Neural progenitor cell (in vitro differentiated cells): ENCODE measurements at places on chromosomes 3 and 15.

- no peak for DNase-seq
Measured at GRCh38 chr3:190886945-190887344, 24.5 kb upstream of the GMNC start.

- DNase-seq: peak; percentile 79
Measured at GRCh38 chr3:99753268-99753975, 64.2 kb upstream of the CMSS1 start.

DNA sequence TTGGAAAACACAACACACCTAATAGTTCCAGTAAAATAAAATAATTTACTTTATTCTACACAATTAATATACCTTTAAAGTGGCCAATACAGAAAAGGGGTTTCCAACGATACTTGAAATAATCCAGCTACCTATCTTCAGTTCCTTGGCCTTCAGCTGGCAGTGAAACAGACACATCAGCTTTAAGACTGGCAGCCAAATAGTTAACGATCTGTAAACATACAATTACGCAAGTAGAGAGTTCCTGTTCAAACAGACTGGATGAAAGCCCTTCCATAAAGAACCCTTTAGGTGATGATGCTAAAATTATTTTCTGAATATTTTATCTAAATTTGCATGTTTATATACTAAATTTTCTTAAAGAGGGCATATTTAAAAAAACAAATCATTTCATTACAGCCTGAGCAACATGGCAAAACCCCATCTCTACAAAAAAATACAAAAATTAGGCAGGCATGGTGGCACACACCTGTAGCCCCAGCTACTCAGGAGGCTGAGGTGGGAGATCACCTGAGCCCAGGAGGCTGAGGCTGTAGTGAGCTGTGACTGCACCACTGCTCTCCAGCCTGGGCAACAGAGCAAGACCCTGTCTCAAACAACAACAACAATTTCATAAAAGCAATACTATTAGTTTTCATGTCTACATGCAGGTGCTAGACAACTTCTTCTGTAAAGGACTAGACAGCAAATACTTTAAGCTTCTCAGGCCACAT is 12.9 kb downstream of the DYNC1LI1 start:
- DNase-seq: no peak

- DNase-seq: no peak
Measured at GRCh38 chr15:74464216-74464615, 3.3 kb upstream of the UBL7 start.

GRCh38 chr3:85662462-85662861 is 703.7 kb downstream of the CADM2 start:
- DNase-seq: no peak

DNA sequence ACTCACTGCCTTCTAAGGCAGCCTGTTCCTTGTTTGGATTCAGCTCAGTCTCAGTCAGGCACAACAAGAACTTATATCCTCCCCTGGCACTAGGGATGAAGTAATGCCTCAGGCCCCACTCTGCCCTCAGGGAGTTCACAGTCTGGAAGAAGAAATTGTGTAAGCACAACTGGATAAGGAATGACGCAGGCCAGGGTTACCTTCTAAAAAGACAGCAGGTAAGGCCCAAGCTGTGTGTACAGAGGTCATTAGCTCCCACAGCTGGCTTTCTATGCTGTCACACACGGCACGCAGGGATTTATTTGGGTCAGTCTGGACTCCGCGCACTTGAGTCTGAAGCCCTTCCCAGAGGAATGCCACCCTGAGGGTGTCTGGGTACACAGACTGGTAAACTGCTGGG is 82.9 kb downstream of the IQSEC1 start:
- no peak for DNase-seq

DNA sequence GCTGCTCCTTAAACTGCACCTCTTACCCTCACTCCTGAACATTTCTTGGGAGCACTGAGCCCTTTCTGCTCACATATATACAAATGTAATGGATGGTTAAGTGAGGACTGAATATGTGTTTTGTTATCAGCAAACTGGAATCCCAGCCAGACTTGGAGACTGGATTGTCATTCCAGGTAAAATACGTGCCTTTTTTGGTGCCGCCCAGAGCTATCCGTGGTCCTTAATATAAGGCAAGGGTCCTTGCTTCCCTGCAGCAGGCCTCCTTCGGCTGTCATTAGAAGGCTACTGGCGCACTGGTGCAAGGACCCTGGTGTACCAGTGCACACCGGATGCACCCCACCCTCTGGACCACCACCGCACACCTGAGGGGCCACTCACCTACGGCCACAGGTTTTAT is 1.1 kb upstream of the GABRB3 start:
- peak; percentile 69 for DNase-seq

- no peak for DNase-seq
Measured at GRCh38 chr3:72995337-72995736, 1.3 kb upstream of the PPP4R2 start.

- DNase-seq: no peak
Measured at GRCh38 chr15:91917686-91918360, 64.3 kb downstream of the SLCO3A1 start.

DNA sequence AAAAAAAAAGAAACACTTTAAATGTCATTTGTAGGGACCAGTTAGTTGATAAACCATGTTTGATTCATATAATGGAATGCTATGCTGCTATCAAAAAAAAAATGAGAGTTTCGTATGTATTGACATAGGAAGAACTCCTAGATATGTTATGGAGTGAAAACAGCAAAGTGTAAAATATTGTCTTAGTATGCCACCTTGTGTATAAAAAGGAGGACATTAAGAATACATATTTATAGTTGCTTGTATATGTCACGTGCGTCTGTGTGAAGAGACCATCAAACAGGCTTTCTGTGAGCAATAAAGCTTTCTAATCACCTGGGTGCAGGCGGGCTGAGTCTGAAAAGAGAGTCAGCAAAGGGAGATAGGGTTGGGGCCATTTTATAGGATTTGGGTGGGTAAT is 39.5 kb downstream of the KBTBD8 start:
- DNase-seq: no peak

DNA sequence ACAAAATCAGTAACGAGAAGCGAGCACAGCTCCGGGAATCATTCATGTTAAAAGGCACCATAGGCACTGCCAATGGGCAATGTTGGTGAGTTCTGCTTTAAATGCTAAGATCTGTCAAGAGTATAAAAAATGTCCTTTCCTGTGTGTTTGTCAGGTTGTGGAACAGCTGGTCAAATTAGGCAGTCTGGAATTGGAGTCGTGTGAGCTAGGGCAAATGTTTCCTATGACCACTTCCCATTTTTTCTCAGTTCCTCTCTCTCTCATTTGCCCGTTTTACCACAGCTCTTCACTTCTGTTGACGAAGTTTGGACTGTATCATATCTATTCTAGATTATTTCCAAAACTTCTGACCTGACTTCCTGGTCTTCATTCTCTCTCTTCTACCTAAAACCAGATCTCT is 60.8 kb upstream of the GOLIM4 start:
- no peak for DNase-seq

GRCh38 chr3:164459521-164460151 is 618.7 kb downstream of the SI start:
- no peak for DNase-seq

GRCh38 chr15:51621936-51622603 is 501 bp downstream of the DMXL2 start:
- peak; percentile 67 for DNase-seq

DNA sequence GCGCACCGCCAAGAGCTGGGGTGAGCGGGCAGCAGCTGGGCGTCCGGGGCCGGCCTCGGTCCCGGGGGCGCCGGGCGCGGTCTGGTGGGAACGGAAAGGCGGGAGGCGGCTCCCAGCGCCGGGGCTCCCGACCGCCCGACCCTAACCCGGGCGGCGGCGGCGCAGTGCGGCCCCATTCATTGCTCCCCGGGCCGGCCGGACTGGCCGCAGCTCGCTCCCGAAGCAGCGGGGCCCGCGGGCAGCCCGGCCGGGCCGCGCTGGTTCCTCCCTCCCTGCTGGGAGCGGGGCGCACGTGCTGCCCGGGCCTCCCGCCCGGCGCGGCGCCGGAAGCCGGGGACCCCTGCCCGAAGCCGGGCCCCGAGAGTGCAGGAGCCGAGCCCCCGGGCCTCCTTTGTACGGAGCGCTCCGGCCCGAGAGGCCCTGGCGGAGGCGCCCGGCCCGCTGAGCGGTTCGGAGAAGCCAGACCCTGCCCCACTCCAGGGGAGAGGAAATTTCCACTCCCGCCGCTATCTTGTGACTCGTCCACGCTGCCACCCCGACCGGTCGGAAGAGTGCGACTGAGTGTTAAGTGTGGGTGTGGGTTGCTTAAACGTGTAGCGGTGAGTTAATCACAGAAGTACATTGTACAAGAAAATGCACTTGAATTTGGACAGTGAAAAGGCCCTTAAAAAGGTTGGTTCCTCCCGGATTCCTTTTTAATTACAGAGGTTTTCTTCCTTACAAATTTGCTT is 613 bp downstream of the ATP1B3 start:
- peak; percentile 77 for DNase-seq

- no peak for DNase-seq
Measured at GRCh38 chr3:23991306-23991682, 46.2 kb downstream of the NR1D2 start.

GRCh38 chr3:136932523-136932922 is 25.3 kb upstream of the IL20RB start:
- no peak for DNase-seq

- DNase-seq: no peak
Measured at GRCh38 chr15:88223084-88223483, 33.5 kb downstream of the NTRK3 start.

DNA sequence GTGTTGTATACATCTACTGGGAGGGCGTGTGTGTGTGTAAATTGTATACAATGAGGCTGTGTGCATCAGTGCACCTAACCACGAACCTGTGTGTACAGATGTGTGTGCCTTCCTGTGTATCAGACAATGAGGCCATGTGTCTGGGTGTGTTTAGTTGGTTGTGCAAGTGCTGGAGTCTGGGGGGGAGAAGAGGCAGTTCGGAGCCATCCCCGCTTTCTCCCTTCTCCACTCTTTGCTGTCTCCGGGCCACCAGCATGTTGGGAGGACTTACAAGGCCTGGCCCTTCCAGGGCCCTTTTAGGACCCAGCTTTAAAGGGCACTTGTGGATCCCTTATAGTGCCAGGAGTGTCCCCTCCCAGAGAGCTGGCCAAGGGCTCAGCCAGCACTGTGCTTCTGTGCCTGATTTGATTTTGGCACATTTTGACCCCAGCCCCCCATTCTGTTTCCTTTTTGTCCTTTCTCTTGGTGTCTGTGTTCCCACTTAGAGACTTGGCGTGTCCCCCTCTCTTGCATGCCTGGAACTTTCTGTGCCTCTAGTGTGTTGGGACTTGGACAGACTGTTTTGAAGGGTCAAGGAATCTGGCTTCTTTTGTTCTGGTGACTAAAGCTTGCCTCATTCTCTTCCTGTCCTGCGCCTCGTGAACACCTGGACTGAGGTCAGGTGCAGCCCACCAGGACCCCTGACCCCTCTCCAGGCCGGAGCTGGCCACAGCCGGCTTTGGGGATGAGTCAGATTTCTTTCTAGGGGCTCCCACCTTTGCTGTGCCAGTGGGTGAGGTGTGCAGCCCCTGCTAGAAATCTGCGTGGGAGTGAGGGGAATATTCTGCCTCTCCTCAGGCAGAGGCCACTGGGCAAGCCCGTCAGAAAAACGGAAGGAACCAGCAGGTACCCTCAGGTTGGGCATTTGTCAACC is 1.5 kb downstream of the CTDSPL start:
- peak; percentile 42 for DNase-seq

DNA sequence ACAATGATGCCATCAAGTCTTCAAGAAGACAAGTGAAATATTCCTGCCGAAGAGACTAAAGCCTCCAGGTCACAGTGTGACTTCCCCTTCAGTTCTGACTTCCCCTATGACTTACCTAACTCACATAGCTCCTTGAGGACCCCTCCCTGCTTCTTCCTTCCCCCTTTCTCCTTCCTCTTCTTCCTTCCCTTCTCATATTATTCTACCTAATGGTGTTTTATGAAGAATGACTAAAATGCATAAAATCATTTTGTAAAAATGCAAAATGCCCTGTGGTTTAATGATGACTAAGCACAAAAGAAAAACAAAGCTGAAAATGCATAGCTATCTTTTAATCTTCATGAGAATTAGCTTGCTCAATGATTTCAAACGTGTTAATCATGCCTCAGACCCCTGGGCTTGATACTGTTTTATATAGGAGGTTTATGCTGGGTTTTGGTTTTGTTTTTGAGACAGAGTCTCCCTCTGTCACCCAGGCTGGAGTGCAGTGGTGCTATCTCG is 26.1 kb upstream of the TM4SF4 start:
- no peak for DNase-seq

DNA sequence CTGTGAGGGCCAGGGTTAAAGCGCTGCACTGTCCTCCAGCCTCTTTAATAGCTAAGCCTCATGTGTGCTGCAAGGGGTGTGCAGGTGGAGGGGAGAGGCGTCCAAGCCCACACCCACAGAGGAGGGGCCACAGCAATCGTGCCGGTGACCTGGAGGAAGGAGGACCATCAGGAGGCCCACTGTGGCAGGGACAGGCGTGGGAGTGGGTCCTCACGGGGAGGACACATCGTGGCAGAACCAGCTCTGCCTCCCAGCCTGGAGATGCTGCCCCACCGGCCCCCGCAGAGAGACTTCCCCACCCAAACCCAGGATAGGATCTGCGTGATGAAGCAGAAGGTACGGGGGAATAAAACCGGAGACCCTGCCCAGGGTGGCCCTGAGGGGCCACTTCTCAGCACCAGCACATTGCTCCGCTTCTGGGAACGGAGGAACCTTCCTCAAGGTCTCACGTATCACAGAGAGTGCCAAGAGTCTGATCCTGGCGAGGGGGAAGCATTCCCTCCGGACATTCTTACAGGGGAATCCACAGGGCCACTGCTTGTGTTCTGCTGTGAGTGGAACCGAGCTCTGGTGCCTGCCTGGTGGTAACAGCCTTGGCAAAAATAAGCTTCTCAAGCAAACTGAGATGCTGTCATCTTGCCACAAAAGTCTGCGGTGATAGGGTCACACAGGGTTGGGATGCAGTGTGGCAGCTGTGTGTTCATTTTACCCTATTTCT is 199.8 kb downstream of the XXYLT1 start:
- DNase-seq: no peak

GRCh38 chr3:124615896-124616543 is 114.2 kb upstream of the UMPS start:
- DNase-seq: no peak

- no peak for DNase-seq
Measured at GRCh38 chr3:81068546-81068945, 692.9 kb downstream of the GBE1 start.

DNA sequence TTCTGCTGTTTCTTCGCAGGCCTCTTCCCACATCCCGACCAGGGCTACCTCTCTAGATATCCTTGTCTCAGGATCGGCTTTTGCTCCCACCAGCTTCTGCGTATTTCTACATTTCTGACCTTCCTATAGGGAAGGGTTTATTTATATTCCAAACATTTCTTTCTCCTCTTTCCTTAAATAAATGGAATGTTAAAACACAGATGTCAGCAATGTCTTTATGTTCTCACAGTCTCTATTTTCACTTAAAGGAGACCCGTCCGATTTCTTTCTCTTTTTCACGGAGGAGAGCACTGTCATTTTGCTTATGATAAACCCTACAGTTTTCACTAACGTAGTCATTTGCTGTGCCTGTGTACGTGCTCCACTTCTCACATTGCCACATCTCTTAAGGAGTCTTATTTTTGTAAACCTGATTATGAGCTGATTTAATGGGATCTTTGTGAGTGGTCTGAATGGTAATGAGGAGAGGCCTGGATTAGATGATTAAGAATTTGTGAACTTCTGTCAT is 630 bp downstream of the KIF15 start:
- DNase-seq: no peak

GRCh38 chr3:47961815-47962606 is 54.2 kb downstream of the MAP4 start:
- no peak for DNase-seq
